ENCODE measurements at places on chromosomes 12 and 14.

DNA sequence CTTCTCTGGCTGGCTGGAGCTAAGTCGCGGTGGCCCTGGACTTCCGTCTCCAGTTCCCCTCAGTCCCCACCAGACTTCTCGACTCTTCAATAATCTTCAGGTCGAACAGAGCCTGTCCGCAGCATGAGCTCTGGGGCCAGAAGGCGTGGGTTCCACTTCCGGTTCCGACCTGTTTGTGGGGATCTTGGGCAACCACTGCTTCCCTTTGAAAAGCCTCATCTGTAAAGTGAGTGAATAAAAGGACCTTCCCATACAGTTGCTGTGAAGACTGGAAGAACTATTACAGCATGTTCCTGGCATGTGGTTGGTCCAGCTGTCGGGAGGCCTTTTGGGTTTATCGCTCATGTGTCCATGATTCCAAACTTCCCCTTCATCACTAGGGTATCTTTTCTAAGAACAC lies 19.4 kb downstream of the ADGRD1 start:
- DNase-seq, result no peak

GRCh38 chr12:77388445-77389265 lies 323.3 kb upstream of the E2F7 start:
- no peak for DNase-seq

DNA sequence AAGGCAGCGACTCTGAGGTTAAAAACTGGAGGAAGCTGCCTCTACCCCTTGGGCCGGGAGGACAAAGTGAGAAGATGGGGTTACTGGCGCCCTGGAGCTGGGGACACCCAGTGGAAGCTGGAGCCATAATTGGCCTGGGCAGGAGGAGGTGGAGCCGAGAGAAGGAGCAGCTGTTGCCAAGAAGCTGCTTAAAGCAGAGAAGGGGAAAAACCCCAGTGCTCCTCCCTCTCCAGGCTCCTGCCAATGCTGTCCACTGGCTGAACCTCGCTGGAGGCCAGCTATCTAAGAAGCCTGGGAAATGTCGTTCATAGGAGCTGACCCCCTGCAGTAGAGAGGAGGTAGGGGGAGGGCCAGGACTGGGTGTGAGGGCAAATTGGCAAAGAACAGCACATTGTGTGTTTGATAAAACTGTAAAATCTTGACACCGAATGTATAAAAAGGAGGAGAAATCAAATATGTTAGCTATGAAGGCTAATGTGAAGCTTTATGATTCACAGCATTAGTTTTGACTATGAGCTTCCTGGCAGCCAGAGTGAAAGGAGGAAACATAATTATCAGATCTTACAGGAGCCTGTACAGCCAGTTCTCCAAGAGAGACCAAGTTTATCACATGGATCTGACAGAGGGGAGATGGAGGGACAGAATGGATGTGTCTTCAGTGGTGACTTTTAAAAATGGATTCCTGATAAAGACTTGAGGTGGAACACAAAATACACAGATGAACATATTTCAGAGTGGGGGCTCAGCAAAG lies 9.5 kb downstream of the HHIPL1 start:
- DNase-seq, result peak; percentile 75

- no peak for DNase-seq
Measured at GRCh38 chr14:61582815-61583214, 112.5 kb upstream of the HIF1A start.

- no peak for DNase-seq
Measured at GRCh38 chr14:63428486-63428885, 109.8 kb upstream of the GPHB5 start.

GRCh38 chr14:49396801-49397200 lies 189.4 kb downstream of the RPS29 start:
- no peak for DNase-seq
